ENCODE measurements at places on chromosomes 12 and 14.
A peak's percentile ranks its signal among the peaks of the same experiment; 100 is the strongest.

GRCh38 chr12:14976658-14977057 is 3.8 kb downstream of the PDE6H start:
- DNase-seq: no peak

DNA sequence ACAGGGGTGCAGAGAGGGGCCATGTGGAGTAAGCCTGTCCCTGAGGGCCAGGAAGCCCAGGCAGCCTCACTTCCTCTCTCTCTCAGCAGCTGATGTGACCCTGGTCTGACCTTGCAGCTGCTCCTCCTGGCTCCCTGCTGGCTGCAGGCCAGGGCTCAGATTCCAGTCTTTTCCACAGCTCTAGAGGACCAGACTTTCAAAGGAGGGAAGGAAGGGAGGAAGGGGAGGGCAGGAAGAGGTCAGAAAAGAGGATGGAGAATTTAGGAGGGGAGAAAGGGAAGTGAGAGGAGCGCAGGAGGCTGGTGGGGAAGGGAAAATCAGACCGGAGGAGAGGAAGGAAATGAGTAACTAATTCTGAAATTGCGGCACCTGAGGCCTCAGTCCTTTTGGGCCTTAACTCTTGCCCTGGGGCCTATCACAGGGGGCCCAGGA is 40.9 kb upstream of the VASH1 start:
- DNase-seq: peak; percentile 64

- peak; percentile 11 for DNase-seq
Measured at GRCh38 chr14:104395276-104395675, 184.3 kb upstream of the C14orf180 start.

- DNase-seq: no peak
Measured at GRCh38 chr12:32024884-32025592, 65.8 kb downstream of the RESF1 start.

- no peak for DNase-seq
Measured at GRCh38 chr12:95051241-95051640, 22.2 kb downstream of the NR2C1 start.
